ENCODE measurements at places on chromosomes 6 and 20. TPM values are rescaled to one million over a fixed set of nuclear protein-coding genes. Genes with fewer than 3 reads are reported as not detected.

GRCh38 chr6:110421749-110422443 is 6.5 kb upstream of the DDO start:
- no peak for DNase-seq

GRCh38 chr20:2313316-2313715 is 17.5 kb downstream of the TGM3 start:
- no peak for DNase-seq

- DNase-seq = no peak
These were observed 7.6 kb downstream of the HLA-DRB5 start for GRCh38 chr6:32522302-32523047.

DNA sequence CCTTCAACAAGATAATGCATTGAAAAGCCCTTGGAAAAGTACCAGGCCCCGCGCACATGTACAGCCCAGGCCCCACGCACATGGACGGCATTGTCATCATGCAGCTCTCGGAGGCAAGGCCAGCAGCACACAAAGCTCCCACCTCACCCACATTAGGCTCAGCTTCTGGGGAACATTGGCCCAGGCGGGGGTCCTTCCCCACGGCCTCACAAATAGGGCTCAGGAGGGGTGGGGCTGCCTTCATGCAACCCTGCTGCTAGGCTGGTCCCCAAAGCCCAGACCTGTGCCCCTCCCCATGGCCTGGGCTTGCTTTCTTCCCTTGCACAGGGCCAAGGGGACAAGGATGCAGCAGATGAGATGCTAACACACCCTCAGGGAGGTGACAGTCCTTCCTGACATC is 26.7 kb downstream of the NPEPL1 start:
- peak; percentile 55 for DNase-seq

DNA sequence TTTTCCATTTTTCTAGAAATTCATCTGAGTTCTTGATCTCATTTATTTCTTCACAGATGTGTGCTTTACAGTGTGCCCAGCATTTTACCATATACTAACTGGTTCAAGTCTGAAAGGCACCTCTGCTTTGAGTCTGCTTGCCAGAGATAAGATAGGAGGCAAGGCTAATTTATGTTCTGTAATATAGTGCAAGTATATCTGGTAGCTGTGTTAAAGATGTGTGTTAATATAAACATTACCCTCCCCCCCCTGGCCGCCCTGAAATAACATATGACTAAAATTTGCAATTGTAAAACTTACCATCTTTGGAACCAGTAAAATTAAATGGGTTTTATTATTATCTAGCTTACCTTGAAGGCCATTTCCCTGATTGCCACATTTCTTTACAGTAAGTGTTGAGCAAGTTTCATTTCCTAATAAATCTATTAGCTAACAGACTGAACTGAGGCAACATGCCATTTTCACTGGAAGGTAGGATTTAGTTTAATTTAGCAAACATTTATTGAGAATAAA is 2.7 kb downstream of the FBXO9 start:
- DNase-seq = no peak

Gene VSTM2L
- 0.93 TPM for total RNA-seq

Gene MEI4
- not detected for total RNA-seq

Data from mesenteric fat pad (tissue), 1 donor.